KBM-7 (cell line): ENCODE measurements at places on chromosomes 11 and 22.

- peak; percentile 14 for DNase-seq
These were observed 187.8 kb downstream of the DDX10 start for GRCh38 chr11:108852701-108853100.

DNA sequence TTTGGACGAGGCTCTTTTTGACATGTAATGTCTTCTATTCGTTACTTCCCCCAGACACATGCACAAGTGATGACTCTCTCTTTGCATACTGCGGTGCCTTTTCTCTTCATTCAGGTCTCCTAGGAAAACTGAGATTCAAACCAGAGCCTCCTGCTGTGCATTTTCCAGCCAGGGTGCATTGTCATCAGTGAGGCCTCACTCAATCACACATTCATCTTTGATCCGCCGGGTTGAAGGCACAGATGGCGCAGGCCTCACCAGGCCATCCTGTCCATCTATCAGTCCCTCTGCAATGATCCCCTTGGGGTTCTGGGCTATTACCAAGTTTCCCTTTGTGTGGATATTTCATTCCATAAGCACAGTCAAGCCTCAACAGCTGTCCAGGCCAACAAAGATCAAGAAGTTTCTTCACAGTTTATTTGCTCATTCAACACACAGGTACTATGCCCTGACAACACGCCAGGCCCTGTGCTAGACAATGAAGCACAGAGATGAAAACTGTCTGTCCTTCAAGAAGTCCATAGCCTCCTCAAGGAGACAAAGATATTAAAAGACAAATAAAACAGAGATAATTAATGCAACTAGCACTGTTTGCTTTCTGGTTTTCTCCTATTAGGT, 107.8 kb downstream of the LARGE1 start:
- DNase-seq = no peak

- DNase-seq = no peak
These were observed 4.3 kb upstream of the PNPLA5 start for GRCh38 chr22:43895986-43896645.

- DNase-seq = no peak
These were observed 52.5 kb downstream of the TRIM44 start for GRCh38 chr11:35714882-35715627.

DNA sequence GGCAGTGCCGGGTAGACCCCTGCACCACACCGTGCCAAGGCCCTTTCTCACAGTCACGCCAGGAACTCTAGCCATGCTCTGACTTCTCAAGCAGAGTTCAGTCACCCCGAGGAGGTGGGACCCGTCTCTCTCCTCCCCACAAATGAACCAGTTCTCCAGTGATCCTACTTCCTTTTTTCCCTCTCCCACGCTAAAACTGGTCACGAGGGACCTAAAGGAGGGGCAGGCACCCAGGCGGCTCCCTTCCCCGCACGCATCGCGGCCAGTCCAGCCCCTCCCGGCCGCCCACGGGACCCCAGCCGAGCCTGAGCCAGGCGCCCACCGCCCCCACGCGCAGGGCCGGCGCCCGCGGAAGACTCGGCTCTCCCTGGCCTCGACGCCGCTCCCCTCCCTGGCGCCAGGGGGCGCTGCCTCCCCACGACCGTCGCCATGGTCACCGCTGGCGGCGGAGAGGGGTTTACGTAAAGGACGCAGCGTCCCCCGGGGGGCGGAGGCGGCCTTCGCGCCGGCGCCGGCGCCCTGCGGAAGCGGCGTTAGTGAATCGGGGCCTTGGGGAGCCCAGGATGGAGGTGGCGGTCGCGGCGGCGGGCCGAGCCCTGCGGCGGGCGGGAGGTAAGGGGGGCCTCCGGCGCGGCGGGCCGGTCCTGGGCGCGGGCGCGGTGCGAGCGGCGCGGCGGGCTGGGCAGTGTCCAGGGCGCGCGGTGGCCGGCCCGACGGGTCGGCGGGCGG, at the start of gene DAGLA:
Gene DAGLA (plus strand): TSS at position 499 of the 729 bp plus-strand sequence. CDS start 39,765 bp downstream, outside the sequence.
- DNase-seq = peak; percentile 70

DNA sequence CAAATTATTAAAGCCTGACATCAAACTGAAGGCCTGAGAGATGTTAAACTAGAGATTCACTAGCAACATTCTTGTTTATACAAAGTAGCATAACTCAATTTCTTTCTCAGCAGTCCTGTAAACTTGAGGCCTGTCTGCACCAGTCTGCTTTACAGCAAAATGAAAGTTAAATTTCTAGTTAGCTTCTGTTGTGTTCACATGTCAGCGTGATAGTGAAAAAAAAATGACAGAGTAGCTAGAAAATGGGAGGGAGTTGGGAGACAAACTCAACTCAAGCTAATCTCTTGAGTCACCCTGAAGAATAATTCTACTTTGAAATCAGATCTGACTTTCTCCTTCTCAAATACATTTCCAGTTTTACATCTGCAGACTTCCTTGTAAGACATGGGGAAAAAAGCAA, 6.5 kb downstream of the RBFOX2 start:
- DNase-seq = no peak

GRCh38 chr11:60913793-60914632, at the start of gene TMEM109:
TSS of gene TMEM109 (plus strand) at chr11:60914158. CDS start at chr11:60919694, 5,536 bp downstream.
- peak; percentile 91 for DNase-seq

GRCh38 chr22:40026641-40027040, 31.9 kb downstream of the FAM83F start:
- DNase-seq = no peak

- no peak for DNase-seq
These were observed 22.8 kb upstream of the HTR3A start for GRCh38 chr11:113952070-113952469.

DNA sequence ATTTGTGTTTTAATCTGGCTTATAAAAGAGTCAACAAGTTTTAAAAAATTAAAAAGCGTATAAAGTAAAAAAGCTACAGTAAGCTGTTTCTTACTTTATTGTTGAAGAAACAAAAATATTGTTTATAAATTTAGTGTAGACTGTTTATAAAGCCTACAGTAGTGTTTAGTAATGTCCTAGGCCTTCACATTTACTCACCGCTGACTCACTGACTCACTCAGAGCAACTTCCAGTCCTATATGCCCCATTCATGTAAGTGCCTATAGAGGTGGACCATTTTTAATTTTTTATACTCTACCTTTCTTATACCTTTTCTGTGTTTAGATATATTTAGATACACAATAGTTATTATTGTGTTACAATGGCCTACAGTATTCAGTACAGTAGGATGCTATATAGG, 12.2 kb downstream of the MPPED2 start:
- no peak for DNase-seq

GRCh38 chr22:25709758-25710157, 32.2 kb upstream of the MYO18B start:
- no peak for DNase-seq

- no peak for DNase-seq
These were observed 60.2 kb downstream of the DHCR7 start for GRCh38 chr11:71387784-71388636.

DNA sequence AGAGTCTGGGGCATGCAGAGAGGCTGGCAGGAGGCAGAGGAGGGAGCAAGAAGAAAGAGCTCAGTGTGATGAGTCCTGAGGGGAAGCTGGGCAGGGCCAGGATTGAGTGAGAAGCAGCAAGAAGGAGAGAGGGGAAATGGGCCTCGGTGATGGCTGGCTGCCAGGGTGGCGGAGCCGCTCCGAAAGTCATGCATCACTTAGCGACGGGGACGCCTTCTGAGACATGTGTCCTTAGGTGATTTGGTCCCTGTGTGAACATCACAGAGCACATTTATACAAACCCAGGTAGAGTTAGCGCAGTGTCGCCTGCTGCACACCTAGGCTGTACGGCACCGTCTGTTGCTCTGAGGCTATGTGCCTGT, 15.1 kb downstream of the TBC1D22A start:
- peak; percentile 83 for DNase-seq

- DNase-seq = no peak
These were observed 1.6 kb downstream of the RNF26 start for GRCh38 chr11:119335655-119336543.

DNA sequence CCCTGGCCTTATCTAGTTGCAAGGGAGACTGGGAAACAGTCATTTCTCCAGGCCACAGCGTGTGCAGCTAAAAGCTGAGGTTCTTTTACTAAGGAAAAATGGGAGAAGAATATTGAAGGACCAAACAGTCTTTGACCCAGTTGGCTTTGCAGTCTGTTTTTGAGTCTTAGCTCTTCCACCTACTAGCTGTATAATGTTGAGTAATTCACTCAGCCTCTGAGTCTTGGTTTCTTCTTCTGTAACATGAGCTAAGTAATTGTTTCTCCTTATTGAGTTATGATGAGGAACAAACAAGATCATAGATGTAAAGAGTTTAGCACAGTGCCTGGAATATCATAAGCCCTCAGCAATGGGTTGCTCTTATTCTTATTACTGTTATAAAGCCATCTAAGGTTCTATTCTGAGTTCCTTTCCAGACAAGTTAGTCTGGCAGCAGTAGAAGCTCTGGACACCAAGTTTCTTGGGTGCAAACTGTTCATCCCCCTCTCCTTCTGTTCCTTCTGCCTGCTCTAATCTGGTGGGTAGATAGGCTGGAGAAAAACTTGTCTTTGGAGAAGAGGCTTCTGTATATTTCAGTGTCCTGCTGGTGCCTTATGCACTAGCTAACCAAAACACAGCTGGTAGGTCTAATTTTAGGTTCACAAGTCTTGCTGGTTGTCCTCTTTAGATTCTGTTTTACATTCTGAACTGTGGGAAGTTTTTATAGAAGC, 13.5 kb downstream of the TRIM44 start:
- no peak for DNase-seq

GRCh38 chr22:46514592-46515207, 22.7 kb downstream of the CELSR1 start:
- DNase-seq = no peak

DNA sequence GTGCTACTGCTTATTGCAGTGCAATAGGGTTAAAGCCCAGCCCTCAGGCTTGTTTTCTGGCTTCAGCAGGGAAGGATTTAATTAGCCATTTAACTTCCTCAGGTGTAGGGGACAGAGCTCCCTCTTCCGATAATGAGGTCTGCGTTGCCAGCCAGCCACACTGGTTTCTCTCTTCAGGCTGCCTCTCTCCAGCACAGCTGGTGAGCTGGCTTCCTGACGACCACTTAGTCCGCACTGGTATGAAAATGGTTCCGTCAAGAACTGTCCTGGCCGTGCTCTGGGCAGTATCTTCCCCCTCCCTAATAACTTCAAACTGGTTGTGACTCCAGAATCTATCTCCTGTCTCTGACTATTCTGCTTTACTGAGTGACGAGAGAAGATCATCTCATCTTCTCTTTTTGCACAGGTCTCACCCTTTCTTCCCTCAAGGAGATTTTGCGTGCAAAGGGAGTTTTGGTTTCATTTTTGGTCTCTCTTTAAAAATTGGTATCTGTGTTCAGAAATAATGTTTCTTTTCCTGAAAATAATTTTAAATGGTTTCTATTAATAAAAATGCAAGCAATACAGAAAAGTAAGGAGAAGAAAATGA, 49.2 kb downstream of the CNTN5 start:
- peak; percentile 22 for DNase-seq

DNA sequence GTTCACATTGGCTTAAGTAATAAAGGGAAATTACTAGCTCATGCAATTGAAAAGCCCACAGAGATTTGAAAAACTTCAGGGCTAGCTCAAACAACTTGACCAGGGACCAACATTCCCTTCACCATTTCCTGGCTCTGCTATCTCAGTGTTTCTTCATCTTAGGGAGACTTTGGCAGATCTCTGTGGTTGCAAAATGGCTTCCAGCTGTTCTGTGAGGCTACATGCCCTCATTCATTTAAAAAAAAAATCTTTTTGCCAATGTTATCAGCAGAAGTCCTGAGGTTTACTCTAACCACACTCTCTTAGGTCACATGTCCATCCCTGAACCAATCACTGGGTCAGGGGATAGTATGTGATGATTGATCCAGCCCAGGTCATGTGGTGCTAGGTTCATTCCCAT, 13.9 kb upstream of the RASSF10 start:
- no peak for DNase-seq

- no peak for DNase-seq
These were observed 4.0 kb upstream of the FAM111A start for GRCh38 chr11:59138643-59139042.

GRCh38 chr11:90629229-90629806, 406.5 kb upstream of the CHORDC1 start:
- DNase-seq = no peak

GRCh38 chr11:66701432-66702240, 23.9 kb upstream of the RBM4B start:
- DNase-seq = peak; percentile 59

GRCh38 chr11:109968781-109969180, 124.4 kb upstream of the ZC3H12C start:
- DNase-seq = no peak

GRCh38 chr11:59141673-59142460, 789 bp upstream of the FAM111A start:
- DNase-seq = no peak

- no peak for DNase-seq
These were observed 8.6 kb upstream of the TOLLIP start for GRCh38 chr11:1317993-1318392.

DNA sequence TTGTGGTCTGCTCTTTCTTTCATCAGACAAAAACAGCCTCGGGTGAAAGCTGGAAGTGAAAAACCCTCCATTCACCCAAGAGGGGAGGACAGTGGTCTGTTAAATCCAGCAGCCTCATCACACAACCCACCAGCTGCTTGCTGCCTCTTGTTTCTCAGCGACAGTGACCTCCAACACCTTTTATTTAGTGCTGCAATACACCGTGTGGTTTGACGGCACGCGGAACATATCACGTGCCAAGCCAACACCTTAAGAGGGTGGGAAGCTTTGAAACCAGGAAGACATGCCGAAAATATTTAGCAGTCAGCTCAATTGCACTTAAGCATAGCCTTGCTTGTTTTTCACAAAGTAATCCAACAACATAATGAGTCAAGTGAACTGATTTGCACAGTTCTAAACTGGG, 39.8 kb upstream of the POGLUT3 start:
- no peak for DNase-seq

- DNase-seq = no peak
These were observed 25.5 kb downstream of the BID start for GRCh38 chr22:17748555-17749353.

DNA sequence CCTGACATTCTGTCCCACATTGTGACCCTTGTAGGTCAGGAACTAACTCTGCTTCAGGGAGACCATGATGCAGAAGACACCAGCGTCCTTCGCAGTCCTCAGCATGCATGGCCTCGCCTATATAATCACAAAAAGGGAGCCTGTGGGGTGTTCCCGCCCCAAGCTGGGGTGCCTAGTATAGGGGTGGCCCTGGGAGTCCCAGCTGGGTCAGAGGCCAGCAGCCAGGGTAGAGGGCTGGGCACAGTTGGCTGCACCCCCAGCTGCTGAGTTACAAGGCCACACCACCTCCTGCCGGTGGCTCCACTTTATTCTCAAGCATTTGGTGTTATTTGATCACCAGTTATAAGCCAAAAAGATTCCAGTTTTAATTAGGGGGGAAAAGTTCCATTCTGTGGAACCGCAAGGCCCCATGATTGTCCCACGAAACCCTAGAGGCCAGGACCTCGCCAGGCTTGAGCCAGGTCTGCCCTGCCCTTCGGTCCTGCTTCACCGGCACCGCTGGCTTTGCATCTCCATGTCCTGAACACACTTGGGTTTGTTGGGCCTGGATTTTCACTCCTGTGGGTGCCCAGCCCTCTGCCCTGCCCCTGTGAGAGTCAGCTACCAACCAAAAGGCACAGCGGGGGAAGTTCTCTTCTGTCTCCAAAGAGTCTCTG, 15.0 kb upstream of the GNB1L start:
- no peak for DNase-seq
